Activated CD8-positive, alpha-beta T cell treated with anti-CD3 and anti-CD28 coated beads, Interleukin-2, amount 10 ng/mL, durations not matched to agents 7 days and 5 days (primary cell): ENCODE measurements at places on chromosomes 16 and 17.

DNA sequence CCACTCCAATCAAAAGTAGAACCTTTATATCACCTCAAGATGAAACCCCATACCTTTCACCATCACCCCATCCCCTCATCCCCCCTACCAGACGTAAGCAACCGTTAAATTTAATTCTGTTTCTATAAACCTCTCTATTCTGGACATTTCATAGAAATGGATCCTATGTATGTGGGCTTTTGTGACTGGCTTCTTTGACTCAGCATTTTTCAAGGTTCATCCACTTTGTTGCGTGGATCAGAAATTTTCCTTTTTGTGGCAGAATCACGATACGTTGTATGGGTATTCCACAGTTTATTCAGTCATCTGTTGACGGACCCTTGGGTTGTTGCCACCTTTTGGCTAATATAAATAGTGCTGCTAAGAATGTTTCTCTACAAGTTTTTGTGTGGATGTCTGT is 8.6 kb downstream of the PLCG2 start:
- H3K27ac ChIP-seq, result no peak overlapping the region
- no peak overlapping the region for H3K4me3 ChIP-seq
- no peaks in the 10 kb centered on the region for H3K36me3 ChIP-seq
- H3K4me1 ChIP-seq, result no peaks in the 10 kb centered on the region

DNA sequence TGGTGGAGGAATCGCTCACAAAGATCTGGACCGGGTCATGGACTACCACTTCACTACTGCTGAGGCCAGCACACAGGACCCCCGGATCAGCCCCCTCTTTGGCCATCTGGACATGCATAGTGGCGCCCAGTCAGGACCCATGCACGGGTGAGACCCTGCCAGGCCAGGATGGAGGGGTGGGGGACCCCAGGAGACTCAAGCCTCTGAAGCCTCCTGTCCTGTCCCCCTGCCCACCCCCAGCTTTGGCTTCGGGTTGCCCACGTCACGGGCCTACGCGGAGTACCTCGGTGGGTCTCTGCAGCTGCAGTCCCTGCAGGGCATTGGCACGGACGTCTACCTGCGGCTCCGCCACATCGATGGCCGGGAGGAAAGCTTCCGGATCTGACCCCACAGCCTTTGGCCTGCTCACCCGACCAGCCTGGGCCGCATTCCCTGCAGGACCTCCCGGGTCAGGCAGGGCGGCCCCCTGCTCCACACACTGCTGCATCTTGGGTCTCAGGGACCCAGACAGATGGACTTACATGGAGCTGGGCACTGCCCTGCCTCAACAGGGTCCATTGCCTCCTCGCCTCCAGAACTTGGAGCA is 3.8 kb downstream of the BCKDK start:
- H3K27me3 ChIP-seq, result no peaks in the 10 kb centered on the region
- no peak overlapping the region for H3K4me3 ChIP-seq
- no peak overlapping the region for H3K27ac ChIP-seq
- H3K36me3 ChIP-seq, result peaks cover 34% of the 10 kb centered on the region
- DNase-seq, result no peak
- H3K4me1 ChIP-seq, result peaks cover 39% of the 10 kb centered on the region

DNA sequence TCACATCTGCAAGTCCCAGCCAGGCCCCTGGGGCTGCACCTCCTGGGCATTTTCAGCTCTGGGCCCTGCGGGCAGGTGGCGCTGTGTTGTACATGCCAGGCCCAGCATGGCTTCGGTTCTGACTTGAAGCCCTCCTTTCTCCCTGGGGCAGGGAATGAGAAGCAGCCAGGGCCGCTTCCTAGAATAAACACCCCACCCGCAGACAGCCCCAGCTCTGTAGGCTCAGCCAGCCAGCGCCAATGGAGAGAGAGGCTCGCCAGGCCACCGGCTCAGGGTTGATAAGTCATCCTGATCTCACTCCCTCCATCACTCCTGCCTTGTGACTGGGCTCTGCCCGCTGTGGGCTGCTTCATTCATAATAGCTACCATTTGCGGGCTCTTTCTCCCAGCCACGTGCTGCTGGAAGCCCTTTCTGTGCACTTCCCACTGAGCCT is 6.0 kb upstream of the GLIS2 start:
- H3K4me1 ChIP-seq, result peaks cover 48% of the 10 kb centered on the region
- no peak overlapping the region for H3K4me3 ChIP-seq
- H3K36me3 ChIP-seq, result peaks cover 21% of the 10 kb centered on the region
- H3K27me3 ChIP-seq, result peaks cover 12% of the 10 kb centered on the region
- peak; percentile 73 for DNase-seq

GRCh38 chr16:8660841-8661301 is 13.5 kb upstream of the ABAT start:
- H3K36me3 ChIP-seq, result no peaks in the 10 kb centered on the region
- H3K27me3 ChIP-seq, result no peaks in the 10 kb centered on the region
- H3K4me1 ChIP-seq, result no peaks in the 10 kb centered on the region
- H3K4me3 ChIP-seq, result no peak overlapping the region

GRCh38 chr17:19296786-19297778 is 59.9 kb downstream of the EPN2 start:
- no peaks in the 10 kb centered on the region for H3K36me3 ChIP-seq
- DNase-seq, result no peak
- no peaks in the 10 kb centered on the region for H3K4me1 ChIP-seq
- H3K4me3 ChIP-seq, result no peak overlapping the region
- peaks cover 10% of the 10 kb centered on the region for H3K27me3 ChIP-seq

- H3K4me1 ChIP-seq, result peaks cover 18% of the 10 kb centered on the region
- DNase-seq, result peak; percentile 98
- H3K27ac ChIP-seq, result peak within 1 kb of the TSS; percentile 81
- H3K27me3 ChIP-seq, result peaks cover 7% of the 10 kb centered on the region
Observed at GRCh38 chr16:401468-402348, at the start of gene DECR2. Gene DECR2 (plus strand): TSS chr16:401885. CDS start chr16:401964, 79 bp downstream.

DNA sequence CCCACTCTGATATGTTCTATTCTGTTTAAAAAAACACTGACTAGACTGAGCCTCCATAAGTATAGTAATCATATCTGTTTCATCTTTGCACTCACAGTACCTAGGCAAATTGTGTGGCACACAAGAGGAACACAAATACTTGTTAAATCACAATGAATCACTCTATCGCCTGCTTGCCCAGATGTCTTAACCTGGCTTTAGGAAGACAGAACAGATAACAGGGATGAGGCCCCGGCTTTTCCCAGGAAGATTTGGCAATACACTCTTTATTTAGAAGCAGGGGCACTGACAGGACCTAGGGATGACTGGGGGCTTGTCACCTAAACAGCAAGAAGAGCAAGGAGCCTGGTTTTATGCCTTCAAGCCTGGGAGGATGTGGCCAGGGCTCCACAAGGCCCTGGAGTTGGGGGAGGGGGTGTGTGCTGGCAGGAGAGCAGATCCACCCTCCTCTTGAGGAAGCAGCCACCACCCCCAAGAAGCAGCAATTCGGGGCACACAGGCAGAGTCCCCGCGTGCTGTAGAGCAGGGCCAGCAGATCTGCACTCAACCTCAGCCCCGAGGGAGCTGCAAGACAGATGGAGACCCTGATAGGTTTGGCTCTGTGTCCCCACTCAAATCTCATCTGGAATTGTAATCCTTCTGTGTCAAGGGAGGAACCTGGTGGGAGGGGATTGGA is 41.0 kb upstream of the KSR1 start:
- peak; percentile 23 for DNase-seq
- no peaks in the 10 kb centered on the region for H3K36me3 ChIP-seq
- no peak overlapping the region for H3K4me3 ChIP-seq
- no peaks in the 10 kb centered on the region for H3K4me1 ChIP-seq
- H3K27ac ChIP-seq, result no peak overlapping the region

GRCh38 chr16:17105239-17105797 is 365.4 kb downstream of the XYLT1 start:
- peak overlapping the region; percentile 40 for H3K4me3 ChIP-seq
- peak; percentile 41 for DNase-seq
- peaks cover 35% of the 10 kb centered on the region for H3K4me1 ChIP-seq
- H3K27ac ChIP-seq, result peak overlapping the region; percentile 72
- no peaks in the 10 kb centered on the region for H3K27me3 ChIP-seq
- peaks cover 55% of the 10 kb centered on the region for H3K36me3 ChIP-seq

DNA sequence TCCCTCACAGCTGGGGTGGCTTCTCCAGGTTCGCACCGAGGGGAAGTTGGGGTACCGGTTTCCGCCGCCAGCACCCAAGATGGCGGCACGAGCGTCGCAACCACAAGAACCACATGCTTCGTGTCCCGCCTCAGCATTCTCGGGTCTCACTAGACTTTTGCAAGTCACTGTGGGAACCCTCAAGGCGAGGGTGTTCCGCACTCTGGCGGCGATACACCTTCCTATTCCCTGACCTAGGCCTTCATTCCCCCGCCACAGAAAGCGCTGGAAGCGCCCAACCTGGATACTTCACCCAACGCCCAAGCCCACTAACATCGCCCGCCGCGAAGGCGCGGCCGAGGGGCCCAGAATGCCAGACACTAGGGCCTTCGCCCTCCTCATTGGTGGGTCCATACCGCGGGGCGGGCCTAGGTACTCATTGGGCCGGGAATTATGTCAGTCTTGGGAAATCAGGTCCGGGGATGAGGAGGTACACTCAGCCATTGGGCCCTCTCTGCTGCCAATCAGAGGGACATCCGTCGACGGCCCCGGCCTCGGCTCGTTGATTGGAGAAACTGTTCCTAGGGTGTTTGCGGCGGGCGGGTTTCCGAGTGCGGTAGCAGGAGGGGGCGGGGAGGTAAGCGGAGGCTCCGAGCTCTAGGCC is at the start of gene NFE2L1:
TSS of gene NFE2L1 (plus strand) at position 619 of the 643 bp plus-strand sequence. CDS start 2,760 bp downstream, outside the sequence.
- peak; percentile 100 for DNase-seq
- no peaks in the 10 kb centered on the region for H3K27me3 ChIP-seq
- H3K4me3 ChIP-seq, result peak within 1 kb of the TSS; percentile 97
- peaks cover 35% of the 10 kb centered on the region for H3K36me3 ChIP-seq
- H3K4me1 ChIP-seq, result peaks cover 56% of the 10 kb centered on the region

- no peak for DNase-seq
- H3K4me3 ChIP-seq, result no peak overlapping the region
- H3K27me3 ChIP-seq, result no peaks in the 10 kb centered on the region
- peak overlapping the region; percentile 20 for H3K27ac ChIP-seq
- H3K4me1 ChIP-seq, result peaks cover 51% of the 10 kb centered on the region
- H3K36me3 ChIP-seq, result peaks cover 67% of the 10 kb centered on the region
Observed at GRCh38 chr17:49814781-49815529, 26.5 kb downstream of the KAT7 start.

- peaks cover 60% of the 10 kb centered on the region for H3K36me3 ChIP-seq
- H3K27ac ChIP-seq, result peak within 1 kb of the TSS; percentile 89
- peak; percentile 91 for DNase-seq
- H3K4me3 ChIP-seq, result peak within 1 kb of the TSS; percentile 77
- peaks cover 57% of the 10 kb centered on the region for H3K4me1 ChIP-seq
- no peaks in the 10 kb centered on the region for H3K27me3 ChIP-seq
Observed at GRCh38 chr17:7561589-7562207, at the start of gene SENP3. Gene SENP3 (plus strand): TSS chr17:7561919. CDS start chr17:7563077, 1,158 bp downstream.

DNA sequence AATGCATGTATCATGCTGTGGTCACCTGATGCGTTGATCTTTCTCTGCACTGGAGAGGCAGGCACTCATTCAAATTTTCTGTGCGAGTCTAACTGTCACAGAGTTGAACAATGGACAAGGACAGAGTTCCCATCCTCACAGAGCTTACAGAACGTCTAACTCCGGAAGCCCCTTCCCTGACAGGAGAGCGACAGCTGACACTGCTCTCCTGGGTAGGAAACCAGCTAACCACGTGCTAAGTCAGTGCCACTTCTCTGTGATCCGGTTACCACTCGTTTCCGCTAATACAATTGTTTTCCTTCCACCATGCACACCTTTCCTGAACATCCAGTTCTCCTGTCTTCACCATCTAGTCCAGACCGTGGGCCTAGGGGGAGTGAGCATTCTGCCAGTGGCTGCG is 11.3 kb downstream of the KLHDC4 start:
- DNase-seq, result no peak
- H3K4me3 ChIP-seq, result no peak overlapping the region
- H3K27me3 ChIP-seq, result no peaks in the 10 kb centered on the region
- H3K36me3 ChIP-seq, result peaks cover 63% of the 10 kb centered on the region
- H3K4me1 ChIP-seq, result peaks cover 3% of the 10 kb centered on the region

DNA sequence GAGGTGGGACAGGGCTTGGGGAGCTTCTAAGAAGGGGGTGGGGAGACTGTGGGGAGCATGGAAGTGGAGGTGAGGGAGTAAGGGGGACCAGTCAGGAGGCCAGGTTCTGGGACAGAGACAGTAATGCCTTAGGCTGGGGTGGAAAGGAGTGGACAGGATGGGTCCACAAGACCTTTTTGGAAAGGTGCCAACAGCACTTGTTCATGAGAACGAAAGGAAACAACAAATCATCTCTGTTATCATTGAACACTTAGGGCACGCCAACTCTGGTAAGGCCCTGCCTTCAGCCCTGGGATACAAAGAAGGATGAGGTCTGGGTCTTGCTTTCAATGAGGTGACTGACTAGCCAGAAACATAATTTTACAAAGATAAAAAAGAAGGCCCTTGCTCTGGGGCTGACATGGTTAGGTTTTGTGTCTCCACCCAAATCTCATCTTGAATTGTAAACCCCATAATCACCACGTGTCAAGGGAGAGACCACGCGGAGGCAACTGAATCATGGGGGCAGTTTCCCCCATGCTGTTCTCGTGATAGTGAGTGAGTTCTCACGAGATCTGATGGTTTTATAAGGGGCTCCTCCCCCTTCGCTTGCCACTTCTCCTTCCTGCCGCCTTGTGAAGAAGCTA is 113.8 kb downstream of the SLC39A11 start:
- no peak for DNase-seq
- H3K27me3 ChIP-seq, result no peaks in the 10 kb centered on the region
- H3K27ac ChIP-seq, result no peak overlapping the region

DNA sequence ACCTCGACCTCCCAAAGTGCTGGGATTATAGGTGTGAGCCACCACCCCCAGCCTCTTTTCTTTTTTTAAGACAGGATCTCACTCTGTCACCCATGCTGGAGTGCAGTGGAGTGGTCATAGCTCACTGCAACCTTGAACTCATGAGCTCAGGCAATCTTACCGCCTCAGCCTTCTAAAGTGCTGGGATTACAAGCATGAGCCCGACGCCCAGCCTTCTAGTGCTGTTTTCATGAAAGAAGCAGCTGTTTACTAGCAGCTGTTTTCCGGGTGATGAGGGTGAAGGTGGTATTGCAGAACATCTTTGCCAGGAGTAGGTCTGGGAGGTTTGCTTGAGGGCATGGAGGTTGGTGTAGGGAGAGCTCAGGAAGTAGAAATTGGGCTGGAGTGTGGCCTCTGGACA is 2.0 kb downstream of the ADCY7 start:
- no peak for DNase-seq
- H3K4me3 ChIP-seq, result peak overlapping the region; percentile 98
- peak overlapping the region; percentile 87 for H3K27ac ChIP-seq

DNA sequence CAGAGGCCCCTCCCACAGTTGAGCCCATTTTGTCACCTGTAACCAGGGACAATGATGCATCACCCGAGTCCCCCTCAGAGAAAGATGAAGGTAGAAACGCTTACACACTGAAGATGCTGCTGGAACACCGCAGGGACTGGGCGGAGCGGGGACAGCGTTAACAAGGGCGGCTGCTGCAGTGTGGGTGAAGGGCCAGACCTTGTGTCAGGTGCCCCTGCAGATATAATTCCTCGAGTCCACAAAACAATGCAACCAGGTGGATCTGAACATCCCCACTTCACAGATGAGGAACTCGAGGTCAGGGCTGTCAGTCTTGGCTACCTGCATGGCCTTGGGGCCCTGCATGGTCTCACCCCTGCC is 6.3 kb upstream of the MAPK7 start:
- peaks cover 58% of the 10 kb centered on the region for H3K4me1 ChIP-seq
- peaks cover 10% of the 10 kb centered on the region for H3K27me3 ChIP-seq
- H3K4me3 ChIP-seq, result no peak overlapping the region
- no peak for DNase-seq
- peak overlapping the region; percentile 33 for H3K27ac ChIP-seq
